Naive thymus-derived CD4-positive, alpha-beta T cell (primary cell): ENCODE measurements at places on chromosomes 2 and 18. TPM values are rescaled to one million over a fixed set of nuclear protein-coding genes. Genes with fewer than 3 reads are reported as not detected.

DNA sequence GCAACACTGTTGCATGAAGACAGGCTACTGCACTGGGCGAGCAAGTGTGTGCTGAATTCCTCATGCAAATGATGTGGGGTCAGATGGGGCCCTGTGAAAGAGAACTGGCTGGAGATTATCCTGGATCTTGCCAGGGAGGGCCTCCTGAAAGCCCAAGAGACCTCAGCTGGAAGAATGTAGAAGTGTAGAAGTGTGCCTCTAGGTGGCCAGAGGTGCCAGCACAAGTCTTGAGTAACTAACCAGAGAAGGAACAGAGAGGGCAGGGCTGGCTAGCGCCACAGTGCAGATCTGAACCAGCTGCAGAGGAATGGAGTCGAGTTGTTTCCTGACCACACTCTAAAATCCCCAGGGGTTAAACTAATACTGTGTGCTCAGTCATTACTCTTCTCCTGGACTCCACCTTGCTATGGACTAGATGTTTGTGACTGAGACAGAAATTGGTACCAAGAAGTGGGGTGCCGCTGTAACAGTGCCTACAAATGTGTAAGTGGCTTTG lies 399.3 kb downstream of the LRATD1 start:
- DNase-seq: no peak

GRCh38 chr2:162062559-162062958 lies 11.5 kb downstream of the DPP4 start:
- no peak for DNase-seq

GRCh38 chr2:75315436-75315835 lies 116.1 kb upstream of the TACR1 start:
- DNase-seq: no peak

- DNase-seq: no peak
These were observed 7.5 kb upstream of the KCNG2 start for GRCh38 chr18:79789901-79790890.

GALNT13 gene
- total RNA-seq: not detected

DNA sequence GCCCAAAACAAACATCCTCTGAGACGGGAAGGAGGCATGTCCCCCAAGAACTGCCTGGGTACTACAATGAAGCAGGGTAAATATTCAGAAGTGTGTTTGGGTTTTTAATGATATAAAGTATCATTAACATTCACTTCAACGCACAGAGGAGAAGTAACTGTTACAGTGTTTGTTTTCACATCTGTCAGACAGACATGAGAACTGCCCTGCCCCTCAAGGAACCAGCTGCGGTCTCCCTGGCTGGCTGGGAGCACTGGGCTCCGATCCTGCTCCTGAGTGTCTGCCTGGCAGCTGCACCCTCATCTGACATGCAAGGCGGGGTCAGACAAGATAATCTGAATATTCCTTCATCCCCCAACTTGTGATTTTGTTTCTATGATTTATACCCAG lies 75.6 kb downstream of the MBP start:
- no peak for DNase-seq

UGT1A4 gene
- not detected for total RNA-seq

KRTCAP3 gene
- total RNA-seq: 11.5 TPM

DNA sequence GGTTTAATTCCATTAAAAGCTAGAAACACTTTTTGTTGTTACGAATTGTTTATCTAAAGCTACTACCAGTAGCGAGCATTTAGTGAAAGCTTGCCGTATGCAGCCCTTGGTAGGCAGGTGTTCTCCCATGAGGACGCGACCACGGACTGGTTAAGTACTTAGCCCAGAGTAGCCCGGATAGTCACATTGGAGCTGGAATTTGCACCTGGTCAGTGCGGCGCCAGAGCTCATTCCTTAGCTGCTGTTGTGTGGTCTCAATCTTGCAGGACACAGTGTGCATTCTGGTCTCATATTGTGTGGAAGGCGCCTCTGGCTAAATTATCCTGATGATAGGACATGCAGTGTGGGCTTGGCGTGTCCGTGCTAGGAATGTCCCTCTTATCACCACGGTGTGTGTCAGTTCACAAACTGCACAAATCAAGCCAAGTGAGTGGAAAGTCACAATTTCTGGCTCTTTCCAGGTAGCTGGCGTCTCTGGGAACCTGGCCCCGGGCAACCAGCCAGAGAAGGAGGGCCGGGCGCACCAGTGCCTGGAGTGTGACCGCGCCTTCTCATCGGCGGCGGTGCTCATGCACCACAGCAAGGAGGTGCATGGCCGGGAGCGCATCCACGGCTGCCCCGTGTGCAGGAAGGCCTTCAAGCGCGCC lies 133.3 kb downstream of the ZNF236 start:
- DNase-seq: no peak

- no peak for DNase-seq
These were observed 36.4 kb downstream of the COL3A1 start for GRCh38 chr2:189010536-189010935.

TUBA4B gene
- not detected in 2 replicates for total RNA-seq

GRCh38 chr2:188811522-188811921 lies 162.7 kb upstream of the COL3A1 start:
- DNase-seq: no peak

CABLES1 gene
- 0.98 TPM for total RNA-seq

DNA sequence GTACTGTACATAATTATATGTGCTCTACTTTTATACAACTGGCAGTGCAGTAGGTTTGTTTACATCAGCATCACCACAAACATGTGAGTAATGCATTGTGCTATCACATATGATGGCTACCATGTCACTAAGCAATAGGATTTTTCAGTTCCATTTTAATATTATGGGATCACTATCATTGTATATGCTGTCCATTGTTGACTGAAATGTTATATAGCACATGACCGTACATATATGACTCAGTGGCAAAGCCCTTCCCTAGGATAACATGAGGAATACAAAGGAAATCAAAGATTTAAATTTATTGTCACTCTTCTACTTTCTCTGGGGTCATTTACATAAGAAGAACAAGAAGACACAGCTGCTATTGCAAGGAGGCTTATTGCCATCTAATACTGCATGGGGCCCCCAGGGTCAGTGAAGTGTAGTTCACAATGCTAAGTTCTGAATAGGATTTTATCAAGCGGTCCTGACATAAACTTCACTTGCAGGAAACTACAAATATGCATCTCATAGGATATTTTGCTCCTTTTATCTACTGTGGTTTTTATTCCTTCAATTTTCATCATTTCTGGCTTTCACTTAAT lies 21.8 kb downstream of the PDE1A start:
- DNase-seq: no peak

DNA sequence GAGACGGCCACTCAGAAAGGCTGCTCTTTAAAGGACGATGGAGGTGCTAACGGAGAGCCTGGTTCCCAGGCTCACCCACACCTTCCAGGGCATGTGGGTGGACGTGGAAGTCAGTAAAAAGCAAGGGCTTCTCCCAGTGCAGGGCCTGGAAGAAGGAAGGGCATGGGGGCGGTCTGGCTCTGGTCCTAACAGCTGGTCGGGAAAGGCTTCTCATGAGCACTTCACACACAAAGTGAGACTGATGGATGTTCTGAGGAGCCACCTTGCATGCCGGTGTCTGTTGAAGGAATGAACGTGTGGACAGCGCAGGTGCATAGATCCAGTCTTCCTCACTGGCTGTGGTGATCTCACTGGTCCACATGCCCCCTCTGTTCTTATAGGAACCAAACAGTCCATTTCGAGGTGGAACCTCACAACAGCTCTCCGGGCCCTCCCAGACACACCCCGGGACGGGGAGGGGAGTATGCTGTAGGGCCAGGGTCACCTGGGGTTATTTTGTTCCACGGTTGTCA lies 90.6 kb upstream of the UXS1 start:
- DNase-seq: no peak
